ENCODE measurements at places on chromosomes 3 and 15.

- DNase-seq = no peak
Measured at GRCh38 chr15:61584410-61584809, 355.3 kb upstream of the RORA start.

GRCh38 chr3:37145611-37146010, 28.8 kb downstream of the LRRFIP2 start:
- no peak for DNase-seq

GRCh38 chr3:133441867-133442270, 42.0 kb downstream of the BFSP2 start:
- DNase-seq = no peak

GRCh38 chr15:100588638-100589242, 13.2 kb downstream of the LINS1 start:
- DNase-seq = no peak

- DNase-seq = no peak
Measured at GRCh38 chr3:185272033-185272432, 18.2 kb upstream of the EHHADH start.

GRCh38 chr3:193660698-193661411, 67.8 kb downstream of the OPA1 start:
- no peak for DNase-seq

GRCh38 chr3:50671331-50671730, 3.4 kb upstream of the DOCK3 start:
- no peak for DNase-seq

- DNase-seq = no peak
Measured at GRCh38 chr15:100174904-100175275, 166.9 kb downstream of the ADAMTS17 start.

DNA sequence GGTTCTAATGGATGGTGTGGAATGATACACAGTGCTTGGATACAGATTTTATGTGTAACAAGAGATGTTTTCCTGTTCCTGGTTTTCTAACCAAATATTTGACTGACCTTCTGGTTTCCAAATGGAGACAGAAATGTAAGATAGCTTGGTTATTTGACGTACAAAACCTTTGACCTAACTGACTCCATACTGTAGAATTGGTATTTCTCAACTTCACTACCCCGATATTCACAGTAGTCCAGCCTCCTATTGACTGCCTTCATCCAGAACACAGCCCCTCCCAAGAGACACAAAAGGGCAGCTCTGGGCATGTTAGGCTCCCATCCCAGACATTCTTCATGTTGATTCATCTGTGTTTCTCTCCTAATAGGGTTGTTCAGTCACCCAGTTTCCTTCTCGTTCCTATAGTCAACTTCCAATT, 33.4 kb downstream of the MYO1E start:
- DNase-seq = no peak

DNA sequence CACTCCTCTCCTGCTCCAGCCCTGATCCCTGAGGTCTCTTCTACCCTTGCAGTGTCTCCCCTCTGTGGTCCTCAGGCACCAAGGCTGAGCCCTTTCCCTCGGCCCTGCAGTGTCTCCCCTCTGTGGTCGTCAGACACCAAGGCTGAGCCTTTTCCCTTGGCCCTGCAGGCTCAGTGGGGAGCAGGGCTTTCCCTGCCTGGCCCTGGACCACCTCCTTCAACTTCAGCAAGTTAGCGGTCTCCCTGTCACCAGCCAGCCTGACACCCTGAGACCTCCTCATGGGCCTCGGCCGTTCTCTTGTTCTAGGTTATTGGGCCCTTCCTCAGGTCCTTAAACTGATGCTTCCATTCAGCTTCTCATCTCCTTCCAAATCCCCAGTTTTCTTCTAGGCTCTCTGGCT, 4.3 kb downstream of the NRROS start:
- DNase-seq = no peak
